GM12892 (cell line): ENCODE measurements at places on chromosomes 7 and 10.

DNA sequence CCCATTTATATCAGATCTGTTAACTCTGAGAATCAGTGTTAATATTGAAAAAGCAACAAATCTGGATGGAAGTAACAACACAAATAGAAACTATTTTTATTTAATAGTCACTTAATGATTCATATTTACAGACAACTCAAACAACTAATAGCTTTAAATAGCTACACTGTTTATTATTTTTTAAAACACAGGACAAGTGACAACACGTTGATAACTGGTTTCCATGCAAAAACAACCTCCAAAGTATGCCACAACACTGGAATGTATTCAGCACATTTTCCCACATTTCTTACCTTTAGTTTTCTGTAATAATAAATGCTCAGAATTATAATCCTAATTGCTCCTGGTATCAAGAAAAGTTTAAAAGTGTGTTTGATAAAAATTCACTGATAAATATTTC lies 4.0 kb downstream of the SNX13 start:
- DNase-seq = no peak

- no peak for DNase-seq
Measured at GRCh38 chr7:131272086-131272485, 55.6 kb upstream of the MKLN1 start.

GRCh38 chr10:59830601-59831259 lies 75.6 kb downstream of the CCDC6 start:
- no peak for DNase-seq

GRCh38 chr10:14879124-14879927 lies 660 bp downstream of the SUV39H2 start:
- peak; percentile 34 for DNase-seq

- no peak for DNase-seq
Measured at GRCh38 chr7:100353685-100354330, 4.1 kb upstream of the PILRB start.

- no peak for DNase-seq
Measured at GRCh38 chr7:25830215-25830614, 321.8 kb upstream of the NFE2L3 start.

GRCh38 chr7:68691261-68692216 lies 906.7 kb upstream of the AUTS2 start:
- no peak for DNase-seq

DNA sequence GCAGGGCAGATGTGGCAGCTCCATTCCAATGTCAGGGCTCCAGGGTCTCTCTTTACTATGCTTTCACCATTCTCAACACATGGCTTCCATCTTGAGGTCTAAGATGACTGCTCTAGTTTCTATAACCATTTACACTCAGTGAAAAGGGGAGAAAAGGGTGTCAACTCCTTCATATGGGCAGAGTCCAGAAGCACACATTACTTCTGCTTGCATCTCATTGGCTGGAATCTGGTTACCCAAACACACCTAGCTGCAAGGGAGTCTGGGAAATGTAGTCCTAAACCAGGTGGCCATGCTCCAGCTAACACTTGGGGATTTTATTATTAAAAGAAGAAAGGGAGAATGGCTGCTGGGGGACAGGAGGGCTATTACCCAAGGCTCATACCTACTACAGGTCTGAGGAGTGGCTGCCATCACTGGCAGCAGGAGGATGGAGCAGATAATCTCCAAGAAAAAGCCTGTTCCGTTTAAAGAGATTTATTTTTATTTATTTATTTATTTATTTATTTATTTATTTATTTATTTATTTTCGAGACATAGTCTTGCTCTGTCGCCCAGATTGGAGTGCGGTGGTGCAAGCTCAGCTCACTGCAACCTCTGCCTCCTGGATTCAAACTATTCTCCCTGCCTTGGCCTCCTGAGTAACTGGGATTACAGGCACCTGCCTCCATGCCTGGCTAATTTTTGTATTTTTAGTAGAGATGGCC lies 29.1 kb upstream of the LBX1 start:
- DNase-seq = no peak

- DNase-seq = no peak
Measured at GRCh38 chr10:1204434-1205326, 148.5 kb downstream of the WDR37 start.

DNA sequence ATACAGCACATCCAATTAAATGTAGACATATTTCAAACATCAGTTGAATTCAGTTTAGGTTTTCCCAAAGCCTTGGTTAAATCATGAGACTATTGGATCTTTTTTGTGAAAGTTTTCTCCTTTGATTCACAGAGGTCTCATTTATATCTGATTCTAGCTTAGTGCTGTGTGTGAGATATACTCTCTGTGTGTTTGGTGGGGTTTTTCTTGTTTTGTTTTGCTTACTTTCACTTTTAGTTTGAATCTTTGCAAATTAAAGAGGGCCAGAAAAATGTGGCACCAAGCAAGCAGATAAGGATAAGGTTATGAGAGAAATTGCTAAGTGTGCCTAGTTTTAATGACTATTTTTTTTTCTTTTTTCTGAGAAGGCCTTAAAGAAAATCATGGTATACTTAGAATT lies 12.6 kb upstream of the OR6B1 start:
- no peak for DNase-seq
